Stimulated activated naive CD4-positive, alpha-beta T cell treated with Interleukin-2 at 50 U/mL for 16 hours (primary cell): ENCODE measurements at places on chromosomes 11 and 22.

GRCh38 chr22:21014202-21014725, 701 bp upstream of the P2RX6 start:
- peak; percentile 85 for DNase-seq

DNA sequence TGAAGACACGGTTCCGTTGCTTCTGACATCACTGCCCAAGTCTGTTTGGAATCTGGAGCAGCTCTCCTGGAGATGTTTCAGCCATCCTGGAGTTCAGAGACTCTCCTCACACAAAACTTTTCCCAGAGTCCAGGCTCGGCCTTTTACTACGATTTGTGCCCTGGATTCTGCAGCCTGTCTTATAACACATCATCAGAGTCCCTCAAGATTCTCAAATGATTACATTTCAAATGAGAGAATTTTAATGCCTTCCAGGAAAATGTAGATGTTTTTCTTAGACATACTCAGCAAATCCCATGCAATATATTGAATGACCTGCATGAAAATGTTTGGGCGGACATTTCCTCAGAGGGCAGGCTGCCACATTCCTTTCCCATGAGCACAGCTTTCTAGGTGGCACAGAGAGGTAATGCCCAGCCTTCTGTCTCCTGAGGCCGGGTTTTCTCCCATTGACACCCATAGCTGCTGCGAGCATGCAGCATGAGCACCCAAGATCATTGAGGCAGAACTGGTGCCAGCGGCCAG, 129.1 kb downstream of the SNX19 start:
- DNase-seq, result no peak

GRCh38 chr11:33753304-33753967, 17.2 kb upstream of the CD59 start:
- no peak for DNase-seq

- no peak for DNase-seq
Measured at GRCh38 chr11:441043-441417, 781 bp downstream of the ANO9 start.

- DNase-seq, result no peak
Measured at GRCh38 chr11:116193321-116194131, 579.3 kb downstream of the BUD13 start.
